KBM-7 (cell line): ENCODE measurements at places on chromosomes 1 and 21.
A peak's percentile ranks its signal among the peaks of the same experiment; 100 is the strongest.

- no peak for DNase-seq
Observed at GRCh38 chr21:15390049-15390448, 325.2 kb upstream of the NRIP1 start.

GRCh38 chr1:66774438-66774837 is 22.2 kb downstream of the DYNLT5 start:
- DNase-seq, result no peak

DNA sequence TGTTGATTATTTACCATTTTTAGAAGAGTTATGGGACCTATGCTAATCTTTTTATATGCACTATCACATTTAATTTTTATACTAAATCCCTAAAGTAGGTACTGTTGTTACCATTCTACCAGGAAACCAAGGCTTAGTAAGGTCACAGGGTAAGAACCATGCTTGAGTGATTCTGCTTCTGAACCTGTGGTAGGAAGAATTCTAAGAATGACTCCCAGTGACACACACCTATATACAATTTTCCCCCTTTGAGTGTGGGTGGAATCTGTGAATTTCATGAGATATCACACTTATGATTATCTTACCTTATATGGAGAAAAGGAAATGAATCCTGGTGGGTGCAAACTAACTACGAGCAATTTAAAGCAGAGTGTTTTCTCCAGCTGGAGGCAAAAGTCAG is 391.0 kb downstream of the USH2A start:
- DNase-seq, result no peak

- no peak for DNase-seq
Observed at GRCh38 chr21:38965241-38965640, 159.5 kb downstream of the ETS2 start.

DNA sequence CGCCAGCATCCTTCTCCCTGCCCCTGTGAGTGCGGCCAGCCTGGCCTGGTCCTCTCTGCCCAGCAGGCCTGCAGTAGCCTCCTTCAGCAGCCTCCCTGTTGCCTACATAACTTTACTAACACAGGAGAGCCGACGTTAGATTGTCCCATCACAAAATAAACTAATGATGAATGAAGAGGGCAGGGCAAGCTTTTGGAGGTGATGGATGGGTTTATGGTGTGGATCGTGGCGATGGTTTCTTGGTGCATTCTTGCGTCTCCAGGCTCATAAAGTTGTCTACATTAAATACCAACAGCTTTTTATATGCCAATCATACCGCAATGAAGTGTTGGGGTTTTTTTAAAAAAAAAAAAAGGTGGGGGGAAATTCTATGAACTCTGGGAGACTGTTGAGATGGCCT is 164.5 kb downstream of the PRDM16 start:
- no peak for DNase-seq

GRCh38 chr21:36210779-36211659 is 54.4 kb downstream of the DOP1B start:
- no peak for DNase-seq

DNA sequence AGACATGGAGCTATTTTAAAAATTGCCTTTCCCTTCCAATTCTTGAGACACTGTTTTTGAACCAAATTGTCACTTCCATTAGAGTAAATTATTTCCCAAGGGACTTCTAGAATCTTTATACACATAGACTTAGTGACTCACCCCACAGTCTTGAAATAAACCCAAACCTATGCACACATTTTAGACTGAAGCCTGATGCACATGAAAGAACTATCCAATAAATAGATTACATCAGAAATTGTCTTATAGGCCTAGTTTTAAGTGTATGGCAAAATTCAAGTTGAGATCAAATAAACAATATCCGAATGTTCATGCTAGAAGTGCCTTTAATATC is 32.2 kb upstream of the ZNF326 start:
- no peak for DNase-seq

DNA sequence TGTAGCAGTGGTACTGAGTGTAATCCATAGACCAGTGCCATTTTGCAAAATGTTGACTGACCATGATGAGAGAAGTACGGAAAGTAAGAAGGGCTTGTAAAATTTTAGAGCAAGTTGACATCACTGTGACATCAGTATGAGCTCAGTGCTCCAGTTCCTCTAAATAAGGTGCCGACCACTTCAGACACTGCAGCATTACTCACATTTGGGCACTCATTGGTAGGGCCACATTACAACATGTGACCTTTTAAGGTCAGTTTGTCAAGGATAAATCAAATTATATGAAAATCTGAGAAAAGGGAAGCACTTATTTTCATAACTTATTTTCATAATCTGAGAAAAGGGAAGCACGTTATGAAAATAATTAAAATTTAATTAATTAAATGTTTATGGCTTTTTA is 128.0 kb upstream of the ERG start:
- no peak for DNase-seq

DNA sequence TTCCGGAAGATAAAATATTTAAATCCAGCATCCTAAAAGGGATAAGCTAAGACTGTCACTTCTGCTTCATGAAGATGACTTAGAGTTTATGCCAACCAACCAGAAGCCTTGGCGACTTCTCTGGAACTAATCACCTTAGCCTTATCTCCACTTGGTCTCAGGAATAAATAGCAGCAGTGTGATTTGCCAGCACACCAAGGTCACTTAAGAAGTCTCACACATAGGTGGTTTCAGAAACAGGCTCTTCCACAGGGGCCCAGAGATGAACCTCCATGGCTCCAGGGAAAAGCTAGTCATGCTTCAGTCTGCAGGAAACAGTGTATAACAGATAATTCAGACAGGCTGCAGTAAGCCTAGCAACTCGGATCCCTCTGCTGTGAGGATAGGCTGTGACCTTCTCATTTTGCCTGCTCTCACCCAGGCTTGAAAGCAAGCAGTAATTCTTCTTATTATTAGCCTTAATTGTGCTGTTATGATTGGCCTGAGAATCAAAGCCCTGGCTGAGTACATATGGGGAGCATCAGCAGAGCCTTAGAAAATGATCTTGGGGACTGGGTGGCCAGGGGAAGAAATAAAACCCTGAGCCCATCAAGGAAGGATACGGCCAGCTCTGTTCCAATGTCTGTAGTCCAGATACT is 84.7 kb downstream of the WLS start:
- DNase-seq, result no peak

GRCh38 chr1:29249170-29249691 is 12.9 kb downstream of the PTPRU start:
- peak; percentile 39 for DNase-seq

- DNase-seq, result no peak
Observed at GRCh38 chr1:188386161-188386560, 1557.4 kb downstream of the PLA2G4A start.

DNA sequence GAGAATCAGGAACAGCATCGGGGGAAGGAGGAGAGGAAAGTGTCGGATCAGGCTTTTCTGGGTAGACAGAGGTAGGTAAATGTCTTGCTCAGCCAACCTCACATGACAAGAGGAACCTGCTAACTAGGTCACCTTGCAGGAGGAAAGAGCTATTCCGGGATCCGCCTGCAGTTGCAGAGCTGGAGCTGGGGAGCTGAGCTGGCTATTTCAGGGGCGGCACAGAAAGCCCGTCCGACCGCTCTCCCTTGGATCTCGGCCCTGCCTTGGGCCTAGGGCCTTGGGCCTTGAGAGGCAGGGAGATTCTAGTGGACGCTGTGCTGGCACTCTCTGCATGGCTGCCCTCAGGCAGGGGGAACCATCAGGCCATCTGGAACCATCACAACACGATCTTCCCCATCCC is 56.5 kb upstream of the CTPS1 start:
- DNase-seq, result no peak
